GM12892 (cell line): ENCODE measurements at places on chromosomes 2 and 18.

GRCh38 chr2:230907361-230908091 is 17.5 kb downstream of the GPR55 start:
- DNase-seq = no peak

DNA sequence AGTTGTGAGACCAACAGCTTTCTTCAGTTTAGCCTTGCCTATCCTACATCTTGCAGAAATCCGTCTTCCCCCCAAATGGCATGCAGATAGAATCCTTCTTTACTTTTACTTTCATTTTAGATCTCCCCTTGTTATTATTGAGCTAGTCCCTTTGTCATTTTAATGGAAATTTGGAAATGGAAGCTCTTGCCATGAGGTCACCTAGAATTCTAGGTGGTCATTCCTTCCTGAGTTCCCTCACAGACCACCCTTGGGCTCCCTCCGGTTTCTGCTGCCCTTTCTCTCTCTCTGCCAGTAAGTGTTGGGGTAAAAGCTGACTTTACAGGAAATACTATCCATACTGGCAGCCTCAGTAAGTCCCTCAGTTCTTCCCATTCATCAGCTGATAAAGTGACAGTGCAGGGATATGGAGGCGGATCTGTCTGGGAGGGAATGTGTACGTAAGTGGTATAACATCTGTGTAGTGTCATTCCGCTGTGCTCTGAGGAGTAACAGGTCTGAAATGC is 30.2 kb downstream of the ARHGAP25 start:
- DNase-seq = no peak

DNA sequence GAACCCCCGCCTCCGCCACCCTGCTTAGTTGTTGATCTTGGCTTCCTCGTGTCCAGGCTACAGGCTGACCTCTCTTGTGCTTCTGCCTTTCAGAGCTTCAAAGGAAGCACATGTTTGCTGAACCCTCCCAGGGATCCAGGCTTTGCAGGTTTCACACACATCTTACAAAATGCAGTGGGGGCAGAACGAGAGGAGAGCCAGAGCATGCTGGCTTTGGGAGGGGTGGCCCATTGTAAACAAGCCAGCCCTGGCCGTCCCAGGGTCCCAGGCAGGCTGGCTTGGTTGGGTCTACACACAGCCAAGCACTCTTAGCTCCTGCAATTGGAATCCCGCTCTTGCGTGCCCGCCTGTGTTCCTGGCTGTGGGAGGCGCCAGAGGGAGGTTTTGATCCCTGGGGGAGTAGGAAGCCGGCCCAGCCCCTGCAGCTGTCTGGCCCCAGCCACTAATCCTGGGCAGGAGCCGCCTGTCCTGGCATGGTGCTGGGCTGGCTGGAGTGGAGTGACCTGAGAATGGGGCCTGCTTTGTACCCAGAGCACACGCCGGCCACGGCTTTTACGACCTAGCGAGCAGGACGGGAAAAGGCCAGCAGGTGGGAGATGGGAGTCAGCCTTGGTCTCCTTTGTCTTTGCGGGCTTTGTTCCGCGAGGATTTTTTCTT is 53.9 kb downstream of the SH3BP4 start:
- no peak for DNase-seq

DNA sequence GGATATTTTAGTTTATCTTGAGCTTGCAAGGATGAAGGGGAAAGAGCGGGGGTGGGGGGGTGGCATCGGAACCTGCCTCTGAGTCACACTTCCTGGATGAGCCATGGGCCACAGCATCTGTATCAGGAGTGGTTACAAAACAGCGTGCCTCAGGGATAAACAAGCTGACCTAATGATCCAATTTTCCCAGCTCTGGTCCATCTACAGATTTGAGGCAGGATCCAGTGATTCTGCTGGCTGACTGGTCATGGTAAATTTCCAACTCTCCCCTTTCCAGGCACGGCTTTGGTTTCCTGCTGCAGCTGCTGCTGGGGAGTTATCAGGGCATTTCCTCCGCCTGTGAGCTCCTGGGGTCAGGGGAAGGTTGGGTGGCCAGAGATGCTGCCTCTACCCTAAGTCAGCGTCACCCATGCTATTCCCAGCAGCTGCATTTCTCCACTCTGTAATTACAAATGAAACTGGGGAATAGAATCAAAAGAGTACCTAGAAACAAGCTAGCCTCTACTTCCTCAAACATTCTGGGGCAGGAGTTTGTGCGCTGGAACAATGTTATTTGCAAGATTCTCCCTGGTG is 4.7 kb upstream of the HPCAL1 start:
- no peak for DNase-seq

DNA sequence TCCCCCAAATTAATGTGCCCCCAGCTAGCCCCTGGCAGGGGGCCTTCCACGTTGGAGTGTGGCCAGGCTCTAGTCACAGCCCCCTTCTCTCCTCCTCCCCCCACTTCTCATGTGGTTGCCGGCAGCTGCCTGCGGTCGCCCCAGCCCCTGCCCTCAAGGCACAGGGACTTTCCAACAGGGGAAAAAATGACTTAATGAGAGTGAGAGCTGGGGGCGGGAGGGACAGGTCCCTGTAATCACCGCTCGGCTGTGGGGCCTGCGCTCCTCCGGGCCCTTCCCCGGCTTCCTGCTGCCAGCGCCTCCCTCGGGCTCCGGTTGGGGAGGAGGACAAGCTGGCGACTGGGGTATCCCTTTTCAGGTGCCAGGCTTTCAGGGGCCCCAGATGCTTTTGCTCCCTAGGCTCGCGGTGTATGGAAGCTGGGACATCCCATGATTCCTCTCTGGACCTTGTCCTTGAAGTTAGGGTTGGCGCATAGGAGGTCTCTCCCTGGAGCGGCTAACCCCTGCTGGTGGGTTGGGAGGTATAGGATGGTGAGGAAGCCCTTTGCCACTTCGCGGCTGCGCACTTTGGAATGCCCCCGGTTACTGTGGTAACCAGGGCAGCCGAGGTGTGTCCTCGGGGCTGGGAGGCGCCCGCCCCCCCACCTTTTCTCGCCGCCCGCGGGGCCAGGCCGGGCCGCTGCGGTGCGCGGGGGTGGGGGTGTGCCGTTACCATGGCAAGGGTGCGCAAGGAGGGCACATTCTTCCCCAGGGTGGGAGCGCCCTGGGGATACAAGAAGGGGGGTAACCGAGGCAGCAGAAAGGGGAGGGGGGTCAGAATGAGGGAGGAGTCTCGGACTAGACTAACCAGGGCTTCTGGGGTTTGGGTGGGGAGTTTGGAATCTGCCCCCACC is 16.1 kb downstream of the WNT10A start:
- peak; percentile 80 for DNase-seq

GRCh38 chr2:100427627-100428258 is 10.3 kb upstream of the CHST10 start:
- no peak for DNase-seq

DNA sequence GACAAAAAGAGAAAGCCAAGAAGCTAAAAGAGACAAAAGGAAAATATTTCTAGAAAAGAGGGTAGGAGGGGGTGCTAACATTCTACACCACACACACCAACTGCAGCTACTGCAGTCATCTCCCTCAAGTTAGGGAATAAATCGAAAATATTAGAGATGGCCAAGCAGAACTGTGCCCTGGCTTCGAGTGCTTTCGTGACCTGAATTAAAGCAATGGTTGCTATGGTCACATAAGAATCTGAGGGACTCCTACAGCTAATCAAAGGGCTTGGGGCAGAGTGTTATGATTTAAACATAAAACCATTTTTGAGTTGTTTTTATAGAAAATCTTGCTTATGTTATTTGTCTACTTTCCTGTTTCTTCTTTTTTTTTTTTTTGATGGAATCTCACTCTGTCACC is 159.6 kb upstream of the HNRNPA3 start:
- no peak for DNase-seq
